Osteocyte (in vitro differentiated cells): ENCODE measurements at places on chromosomes 3 and 15. TPM values are rescaled to one million over a fixed set of nuclear protein-coding genes. Genes with fewer than 3 reads are reported as not detected.

Gene FOXB1
- total RNA-seq = not detected in 2 replicates

Gene AGBL1
- total RNA-seq = not detected in 2 replicates

DNA sequence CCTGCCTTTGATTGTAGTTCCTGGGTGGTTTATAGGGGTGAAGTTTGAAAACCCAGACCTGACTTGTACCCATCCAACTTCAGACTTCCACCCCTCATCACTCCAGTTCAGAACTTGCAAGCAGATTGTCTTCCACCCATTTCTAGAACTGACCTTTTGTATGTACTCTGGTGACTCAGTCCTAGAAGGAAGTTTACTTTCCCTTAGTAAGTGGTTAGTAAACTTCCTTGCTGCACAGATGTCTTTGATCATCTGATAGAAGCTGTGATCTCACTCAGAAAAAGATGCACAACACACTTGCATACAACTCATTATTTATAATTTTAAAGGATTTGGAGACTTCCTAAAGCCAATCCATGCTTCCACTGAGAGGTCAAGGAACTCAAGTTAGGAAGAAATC, 368.0 kb downstream of the MFSD1 start:
- no peak for DNase-seq
- H3K4me1 ChIP-seq = peaks cover 5% of the 10 kb centered on the region
- H3K4me3 ChIP-seq = no peak overlapping the region
- H3K27ac ChIP-seq = no peak overlapping the region
- no peaks in the 10 kb centered on the region for H3K36me3 ChIP-seq

Gene TBCCD1
- 15.6 and 16.4 TPM in 2 replicates for total RNA-seq

Gene FEZF2
- not detected in 2 replicates for total RNA-seq

DNA sequence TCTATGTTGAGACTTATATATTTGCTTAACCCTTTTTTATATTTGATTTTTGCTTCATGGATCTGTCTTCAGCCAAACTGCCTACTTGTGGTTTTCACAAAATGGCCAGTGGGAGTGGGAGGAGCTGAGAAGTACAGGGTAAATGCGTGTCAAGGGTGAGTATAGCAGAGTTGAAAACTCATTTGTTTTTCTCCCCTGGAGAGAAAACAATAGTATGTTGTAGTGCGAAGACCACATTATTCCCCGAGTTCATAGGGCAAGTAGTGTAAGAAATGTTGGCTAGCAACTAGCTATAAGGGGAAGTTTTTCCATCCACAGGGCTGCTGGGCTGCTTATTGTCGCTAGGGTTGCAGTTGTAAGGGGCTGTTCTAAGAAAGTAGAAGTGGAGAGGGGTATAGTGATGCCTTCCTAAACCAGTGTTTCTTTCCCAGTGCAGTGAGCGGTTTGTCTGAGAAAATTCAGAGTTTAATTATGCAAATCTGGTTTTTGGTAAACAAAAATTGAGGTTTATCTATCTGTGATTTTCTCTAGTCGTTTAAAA, 153.8 kb upstream of the AZI2 start:
- H3K36me3 ChIP-seq = no peaks in the 10 kb centered on the region
- no peak overlapping the region for H3K4me3 ChIP-seq
- no peak overlapping the region for H3K27ac ChIP-seq

GRCh38 chr3:29145360-29145759, 135.5 kb upstream of the RBMS3 start:
- H3K36me3 ChIP-seq = no peaks in the 10 kb centered on the region
- no peaks in the 10 kb centered on the region for H3K27me3 ChIP-seq
- no peak for DNase-seq
- no peak overlapping the region for H3K27ac ChIP-seq
- H3K4me3 ChIP-seq = no peak overlapping the region
- H3K4me1 ChIP-seq = peaks cover 12% of the 10 kb centered on the region
